ENCODE measurements at places on chromosomes 2 and 18. TPM values are rescaled to one million over a fixed set of nuclear protein-coding genes. Genes with fewer than 3 reads are reported as not detected.

IL37 gene
- total RNA-seq: 1.7 TPM

PLGLB2 gene
- total RNA-seq: 1.9 TPM

STARD6 gene
- not detected for total RNA-seq

MYO5B gene
- total RNA-seq: 25.4 TPM

ADD2 gene
- total RNA-seq: 3.8 TPM

DNA sequence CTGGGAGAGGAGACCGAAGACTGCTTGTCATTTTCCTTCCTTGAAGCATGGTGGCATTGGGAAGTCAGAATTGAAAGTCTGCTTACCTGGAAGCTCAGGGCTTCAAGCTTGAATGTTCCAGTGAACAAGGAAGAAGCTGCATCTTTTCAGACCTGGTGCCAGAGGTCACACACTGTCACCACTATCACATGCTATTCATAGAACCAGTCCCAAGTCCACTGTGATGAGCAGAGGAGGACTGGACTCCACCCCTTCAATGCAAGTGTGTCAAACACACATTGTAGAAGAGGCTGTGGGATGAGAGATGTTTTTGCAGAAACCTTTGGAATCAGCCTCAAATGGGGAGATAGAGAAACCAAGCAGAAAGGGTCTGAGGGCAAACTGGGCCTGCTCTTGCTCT lies 81.4 kb downstream of the LYPD1 start:
- DNase-seq: no peak

GRCh38 chr18:74604774-74605173 lies 7.1 kb downstream of the ZNF407 start:
- no peak for DNase-seq

GRCh38 chr18:75728621-75729020 lies 301.1 kb upstream of the SMIM21 start:
- no peak for DNase-seq

DNA sequence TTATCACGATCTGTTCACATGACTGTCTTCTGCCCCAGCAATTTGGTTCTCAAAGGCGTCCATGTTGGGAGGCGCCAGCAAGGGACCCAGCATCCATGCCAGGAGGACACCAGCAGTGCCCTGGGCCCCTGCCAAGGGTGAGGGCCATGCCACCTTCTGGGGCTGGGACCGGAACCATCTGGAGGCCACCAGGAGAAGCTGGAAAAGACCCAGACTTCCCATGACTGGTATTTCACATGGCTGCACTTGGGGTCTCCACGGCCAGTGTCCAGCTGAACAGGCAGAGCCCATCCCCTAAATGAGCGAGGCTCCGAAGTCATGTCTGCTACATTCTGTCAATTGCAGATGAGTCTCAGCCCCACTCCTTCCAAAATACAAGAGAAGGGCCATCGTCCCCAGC lies 306.8 kb upstream of the HS6ST1 start:
- DNase-seq: no peak

DNA sequence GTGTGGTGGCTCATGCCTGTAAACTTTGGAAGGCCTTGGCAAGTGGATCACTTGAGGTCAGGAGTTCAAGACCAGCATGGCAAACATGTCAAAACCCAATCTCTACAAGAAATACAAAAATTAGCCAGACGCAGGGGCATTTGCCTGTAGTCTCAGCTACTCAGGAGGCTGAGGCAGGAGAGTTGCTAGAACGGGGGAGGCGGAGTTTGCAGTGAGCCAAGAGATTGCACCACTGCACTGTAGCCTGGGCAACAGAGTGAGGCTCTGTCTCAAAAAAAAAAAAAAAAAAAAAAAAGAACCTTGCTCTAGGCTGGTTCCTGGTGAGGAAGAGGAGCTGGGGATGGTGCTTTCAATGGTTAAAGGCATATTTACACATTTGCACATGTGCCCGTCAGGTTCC lies 129.4 kb downstream of the LYPD6B start:
- no peak for DNase-seq

GRCh38 chr2:101113441-101114267 lies 37.5 kb downstream of the TBC1D8 start:
- peak; percentile 92 for DNase-seq

DNA sequence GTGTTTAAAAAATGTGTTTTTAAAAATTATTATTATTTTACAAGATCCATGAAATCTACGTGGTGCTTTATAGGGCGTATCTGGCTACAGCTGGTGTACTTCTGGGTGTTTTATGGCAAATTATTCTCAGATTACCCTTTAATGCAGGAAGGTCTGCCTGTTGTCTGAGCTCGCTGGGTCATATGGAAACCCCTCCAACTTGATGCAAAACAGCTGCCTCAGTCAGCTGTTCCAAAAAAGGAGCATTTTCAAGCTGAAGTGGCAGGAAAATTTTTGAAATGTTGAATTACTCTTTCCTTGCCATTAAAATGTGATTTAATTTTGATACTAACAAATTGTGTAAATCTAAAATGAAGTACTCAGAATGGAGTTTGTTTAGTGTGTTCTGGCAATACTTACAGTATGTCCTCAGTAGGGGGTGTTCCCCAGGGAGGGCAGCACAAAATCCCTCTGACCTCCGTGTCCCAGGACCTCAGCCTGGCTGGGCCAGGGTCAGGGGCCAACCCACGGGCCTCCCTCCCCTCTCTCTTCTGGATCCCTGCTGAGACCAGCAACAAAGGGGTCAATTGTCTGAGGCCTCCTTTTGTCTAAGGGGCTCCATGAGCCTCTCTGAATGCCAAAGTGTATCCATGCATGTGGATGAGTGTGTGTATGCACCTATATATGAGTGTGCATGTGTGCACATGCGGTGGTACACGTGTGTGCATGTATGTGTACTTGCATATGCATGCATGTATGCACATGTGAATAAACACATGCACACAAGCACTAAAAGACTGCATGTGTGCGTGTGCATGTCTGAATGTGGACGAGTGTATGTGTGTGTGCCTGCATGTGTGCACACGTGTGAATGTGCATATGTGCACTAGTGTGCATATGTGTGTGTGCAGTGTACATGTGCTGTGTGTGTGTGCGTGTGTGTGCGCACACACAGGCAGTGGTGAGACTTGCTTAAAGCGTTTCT lies 105.4 kb downstream of the ACOXL start:
- DNase-seq: no peak

GRCh38 chr2:118837067-118837466 lies 10.4 kb downstream of the EN1 start:
- no peak for DNase-seq

GRCh38 chr18:58495634-58496033 lies 133.3 kb downstream of the ALPK2 start:
- no peak for DNase-seq

DNA sequence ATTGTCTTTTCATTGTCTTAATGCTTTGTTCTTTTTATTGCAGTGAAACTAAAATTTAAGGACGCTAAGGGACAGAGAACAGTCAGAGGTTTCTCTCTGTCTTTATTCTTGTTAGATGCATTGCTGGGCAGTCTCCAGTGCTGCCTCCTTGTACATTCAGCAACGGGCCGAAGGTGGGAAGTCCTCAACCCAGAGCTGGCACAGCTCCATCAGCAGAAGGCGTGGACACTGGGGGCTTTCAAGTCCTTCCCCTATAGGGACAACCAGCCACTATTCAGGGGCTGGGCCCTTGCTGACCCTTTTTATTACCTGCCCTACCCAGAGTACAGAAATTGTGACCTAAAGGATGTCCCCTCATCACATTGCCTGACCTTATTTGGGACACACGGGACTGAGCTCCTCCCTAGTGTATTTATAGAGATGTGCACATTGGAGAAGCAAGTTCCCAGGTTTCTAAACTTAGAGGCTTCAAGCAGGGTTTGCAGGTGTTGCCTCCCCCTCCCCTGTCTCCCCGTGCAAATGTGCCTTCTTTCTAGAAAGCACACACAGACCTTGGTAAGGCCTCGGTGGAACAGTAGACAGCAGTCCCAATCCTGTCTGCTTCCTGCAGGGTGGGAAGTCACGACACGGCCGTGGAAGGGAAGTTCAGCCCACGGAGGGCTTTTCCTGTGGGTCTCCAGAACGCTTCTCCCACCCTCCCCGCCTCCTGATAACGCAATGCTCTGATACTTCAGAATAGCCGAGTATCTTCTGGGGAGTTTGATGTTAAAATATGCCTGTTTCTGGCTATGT lies 68.2 kb downstream of the ZCCHC2 start:
- DNase-seq: peak; percentile 28

DNA sequence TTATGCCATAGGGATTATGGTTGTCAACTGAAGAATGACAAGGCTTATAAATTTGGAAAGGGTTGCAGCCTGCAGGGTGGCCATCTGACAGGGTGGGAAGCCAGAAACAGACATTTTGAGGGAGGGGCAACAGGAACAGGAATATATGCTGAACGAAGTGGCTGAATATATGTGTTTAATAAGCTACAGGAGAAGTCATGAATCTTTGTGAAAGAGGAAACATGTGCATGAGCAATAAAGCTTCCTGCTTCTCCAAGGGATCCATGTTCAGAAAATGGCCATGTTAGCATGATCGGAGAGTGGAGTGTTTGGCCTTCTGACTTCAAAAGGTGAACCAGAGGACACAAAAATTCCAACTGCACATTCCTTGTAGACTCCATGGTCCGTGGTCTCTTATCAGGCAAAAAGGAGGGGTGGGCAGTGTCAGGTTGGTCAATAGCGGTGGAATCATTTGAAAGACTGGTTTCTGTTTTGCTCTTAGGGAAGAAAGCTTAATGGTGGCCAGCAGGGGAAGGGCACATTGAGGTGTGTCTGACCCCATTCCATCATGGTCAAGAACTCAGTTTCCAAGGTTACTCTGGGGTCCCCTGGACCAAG lies 144.1 kb downstream of the SOCS6 start:
- DNase-seq: no peak

GRCh38 chr18:8260319-8260718 lies 348.9 kb upstream of the RAB12 start:
- DNase-seq: peak; percentile 33

GRCh38 chr2:233082222-233082930 lies 22.2 kb downstream of the INPP5D start:
- no peak for DNase-seq

GRCh38 chr2:221596192-221596591 lies 24.1 kb upstream of the EPHA4 start:
- DNase-seq: peak; percentile 56
